T-cell (primary cell): ENCODE measurements at places on chromosomes 2 and 18.
A peak's percentile ranks its signal among the peaks of the same experiment; 100 is the strongest.

DNA sequence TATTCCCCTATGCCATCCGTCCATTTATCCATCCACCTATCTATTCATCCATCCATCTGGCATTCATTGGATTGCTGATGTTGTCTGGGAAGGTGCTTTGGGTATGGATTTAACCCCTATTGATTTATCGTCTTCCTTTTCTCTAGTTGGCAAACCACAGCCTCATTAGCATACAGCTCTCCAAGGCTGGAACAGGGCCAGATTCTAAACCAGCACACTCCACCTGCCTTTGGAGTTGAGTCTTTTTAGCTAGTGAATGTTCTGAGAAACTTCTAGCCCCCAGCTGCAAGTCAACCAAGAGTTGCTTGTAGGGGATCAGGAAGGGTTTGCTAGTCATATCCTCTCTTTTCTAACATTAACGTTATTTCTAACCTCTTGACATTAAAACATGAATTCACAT lies 90.7 kb downstream of the NRP2 start:
- DNase-seq = no peak

GRCh38 chr2:170823088-170823897 lies 6.6 kb downstream of the GAD1 start:
- DNase-seq = no peak

- peak; percentile 43 for DNase-seq
These were observed 52.0 kb downstream of the ARL4C start for GRCh38 chr2:234444893-234445292.

DNA sequence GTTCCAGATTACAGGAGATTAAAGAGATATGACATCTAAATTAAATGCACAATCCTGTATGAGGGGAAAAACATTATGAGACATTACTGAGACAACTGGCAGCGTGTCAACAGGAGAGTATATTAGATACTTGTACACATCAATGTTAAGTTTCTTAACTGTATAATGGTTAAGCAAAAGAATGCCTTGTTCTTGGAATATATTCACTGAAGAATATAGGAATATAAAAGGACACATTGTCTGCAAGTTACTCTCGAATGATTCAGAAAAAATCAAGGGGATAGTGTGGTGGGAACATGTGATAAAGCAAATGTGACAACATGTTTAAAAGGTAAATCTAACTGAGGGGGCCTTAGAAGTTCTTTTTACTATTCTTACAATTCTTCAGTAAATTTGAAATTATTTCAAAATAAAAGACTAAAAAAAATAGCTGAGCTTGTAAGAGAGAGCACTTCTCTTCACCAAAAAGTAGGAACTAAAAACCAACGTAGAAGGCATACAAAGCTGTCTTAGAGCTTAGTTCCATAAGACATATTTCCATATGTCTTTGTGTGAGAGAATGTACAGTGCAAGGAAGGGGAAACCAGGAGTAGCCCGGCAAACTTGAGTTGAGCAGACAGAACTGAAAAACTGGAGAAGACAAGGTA lies 7.5 kb downstream of the WDPCP start:
- no peak for DNase-seq

DNA sequence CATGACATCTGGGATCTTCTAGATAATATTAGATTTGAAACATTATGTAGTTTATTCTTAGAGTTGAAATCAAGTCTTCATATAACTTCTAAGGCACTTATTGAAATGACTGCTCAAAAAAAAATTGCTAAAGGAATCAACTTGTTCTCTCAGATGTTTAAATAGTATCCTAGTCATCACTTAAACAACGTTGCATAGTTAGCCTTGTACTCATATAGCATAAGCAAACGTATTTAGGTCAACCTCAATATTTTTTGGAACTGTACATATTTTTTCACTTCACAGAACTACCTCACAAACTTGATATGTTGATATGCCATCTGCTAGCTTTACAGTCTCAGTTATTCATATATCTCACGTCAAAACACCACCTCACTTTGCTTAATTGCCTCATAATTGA lies 47.1 kb upstream of the CREB1 start:
- DNase-seq = no peak
